ENCODE measurements at places on chromosomes 2 and 18. TPM values are rescaled to one million over a fixed set of nuclear protein-coding genes. Genes with fewer than 3 reads are reported as not detected.

Gene SLC30A3
- total RNA-seq = 1.5 TPM

Gene HOXD9
- not detected for total RNA-seq

Gene C2orf78
- total RNA-seq = not detected

Gene TSPYL6
- not detected for total RNA-seq

Gene SPC25
- total RNA-seq = 25.2 TPM

Gene INHA
- not detected for total RNA-seq

Gene GALNT5
- not detected for total RNA-seq

Gene KCNIP3
- not detected for total RNA-seq

Gene CCDC74A
- total RNA-seq = 2.1 TPM

Gene KCNF1
- not detected for total RNA-seq

Gene MRO
- not detected for total RNA-seq

Gene KCNJ13
- not detected for total RNA-seq

Gene FARSB
- 31.5 TPM for total RNA-seq

Gene BCL2L11
- 36.0 TPM for total RNA-seq

Gene ERICH2
- 0.46 TPM for total RNA-seq

Gene TTL
- total RNA-seq = 28.8 TPM

Gene LHCGR
- not detected for total RNA-seq

Measured in activated T-cell treated with anti-CD3 and anti-CD28 coated beads, Interleukin-2, amount 50 U/mL, for 72 hours (primary cell).